T-helper 22 cell (primary cell): ENCODE measurements at places on chromosomes 2 and 18.

DNA sequence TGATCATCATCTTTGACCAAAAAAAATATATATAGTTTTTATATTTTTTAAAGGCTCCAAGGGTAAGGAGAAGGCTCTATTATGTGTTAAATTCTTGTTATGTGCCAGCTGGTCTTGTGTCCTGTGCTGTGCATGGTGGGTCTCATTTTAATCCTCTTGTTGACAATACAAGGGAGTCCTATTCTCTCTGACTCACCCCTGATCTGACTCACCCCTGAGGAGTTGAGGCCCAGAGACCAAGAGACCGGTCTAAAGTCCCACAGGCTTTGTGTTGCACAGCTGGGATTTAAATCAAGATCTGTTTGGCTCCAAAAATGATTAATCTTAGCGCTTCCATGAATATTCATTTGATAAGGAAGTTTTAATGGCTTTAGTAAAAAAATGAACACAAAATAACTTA, 25.7 kb downstream of the MC2R start:
- DNase-seq: no peak

- DNase-seq: no peak
These were observed 153.3 kb downstream of the ZNF236 start for GRCh38 chr18:76975577-76976110.

DNA sequence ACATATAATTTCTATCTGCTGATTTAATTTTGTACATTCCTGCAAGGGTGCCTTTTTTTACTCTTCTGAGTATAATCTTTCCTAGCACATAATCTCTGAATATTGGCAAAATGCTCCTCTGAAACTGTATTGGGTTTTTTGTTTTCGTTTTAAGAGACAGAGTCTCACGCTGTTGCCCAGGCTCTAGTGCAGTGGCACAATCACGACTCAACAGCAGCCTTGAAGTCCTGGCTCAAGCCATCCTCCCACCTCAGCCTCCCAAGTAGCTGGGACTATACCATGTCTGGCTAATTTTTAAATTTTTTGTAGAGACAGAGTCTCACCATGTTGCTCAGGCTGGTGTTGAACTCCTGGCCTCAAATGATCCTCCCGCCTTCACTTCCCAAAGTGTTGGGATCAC, 104.9 kb downstream of the SPTBN1 start:
- no peak for DNase-seq

DNA sequence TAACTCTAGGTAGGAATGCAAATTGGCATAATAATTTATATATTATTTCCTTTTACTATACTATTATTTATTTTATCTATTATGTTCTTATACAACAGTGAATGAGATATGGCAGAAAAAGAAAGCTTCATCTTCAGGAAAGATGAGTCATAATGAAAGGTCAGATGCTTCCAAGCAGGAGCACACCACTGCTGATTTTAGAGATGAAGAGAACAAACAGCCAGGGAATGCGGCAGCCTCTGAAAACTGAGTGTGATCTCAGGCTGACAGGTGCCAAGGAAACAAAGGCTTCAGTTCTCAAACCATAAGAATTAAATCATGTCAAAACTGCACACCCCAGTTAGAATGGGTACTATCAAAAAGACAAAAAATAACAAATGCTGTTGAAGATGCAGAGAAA, 149.0 kb downstream of the CCDC178 start:
- no peak for DNase-seq

GRCh38 chr2:66925128-66925527, 472.0 kb upstream of the ETAA1 start:
- no peak for DNase-seq

GRCh38 chr18:13530033-13530878, 196.1 kb downstream of the FAM210A start:
- DNase-seq: no peak

DNA sequence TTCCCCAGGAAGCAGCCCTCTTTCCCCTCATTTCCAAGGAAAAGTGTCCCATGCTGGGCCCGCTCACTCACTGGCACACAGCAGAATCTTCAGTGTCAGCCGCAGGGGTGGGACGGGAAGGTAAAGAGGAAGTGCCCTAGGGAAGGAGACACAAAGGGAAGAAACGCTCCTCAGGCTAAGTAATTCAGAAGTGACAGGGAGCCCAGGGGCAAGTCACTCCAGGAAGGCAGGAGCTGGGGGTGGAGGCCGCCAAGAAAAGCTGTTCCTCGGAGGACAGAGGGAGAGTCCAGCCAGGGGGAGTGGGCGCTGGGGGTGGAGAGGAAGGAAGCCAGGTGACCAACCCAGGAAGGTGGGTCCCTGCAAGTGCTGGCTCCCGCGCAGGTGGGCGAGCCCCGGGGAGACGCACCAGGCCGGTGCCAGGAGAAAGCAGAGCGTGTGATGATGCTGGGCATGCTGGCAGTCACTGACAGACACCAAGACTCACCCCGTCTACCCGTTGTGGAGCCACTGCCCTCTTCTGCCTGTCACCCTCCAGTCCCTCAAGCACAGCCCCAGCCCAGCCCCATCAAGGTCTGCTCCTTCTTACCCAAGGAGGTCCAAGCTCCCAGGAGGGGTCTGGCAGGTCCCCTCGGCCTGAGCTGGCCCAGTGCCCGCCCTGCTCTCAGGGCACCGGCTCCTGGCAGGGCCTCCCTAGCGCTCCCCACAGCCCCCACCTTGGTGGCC, 21.7 kb downstream of the HDAC4 start:
- DNase-seq: no peak

DNA sequence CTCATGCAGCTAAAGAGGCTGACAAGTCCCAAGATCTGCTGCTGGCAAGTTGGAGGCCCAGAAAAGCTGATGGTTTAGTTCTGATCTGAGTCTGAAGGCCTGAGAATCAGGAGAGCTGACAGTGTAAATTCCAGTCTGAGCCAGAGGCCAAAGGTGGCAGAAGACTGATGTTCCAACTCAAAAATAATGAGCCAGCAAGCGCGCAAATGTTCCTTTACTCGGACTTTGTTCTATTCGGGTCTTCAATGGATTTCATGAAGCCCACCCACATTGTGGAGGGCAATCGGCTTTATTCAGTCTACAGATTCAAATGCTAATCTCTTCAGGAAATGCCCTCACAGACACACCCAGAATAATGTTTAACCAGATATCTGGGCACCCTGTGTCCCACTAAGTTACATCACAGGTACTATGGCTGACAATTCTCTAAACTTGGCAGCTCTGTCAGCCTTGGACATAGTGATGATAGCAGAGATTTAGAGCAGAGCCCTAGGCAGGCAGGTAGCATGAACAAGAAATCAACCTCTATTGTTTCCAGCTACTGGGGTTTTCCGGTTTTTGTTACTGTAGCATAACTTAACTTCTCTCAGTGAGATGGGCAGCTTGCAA, 318.5 kb downstream of the HRH4 start:
- DNase-seq: no peak

DNA sequence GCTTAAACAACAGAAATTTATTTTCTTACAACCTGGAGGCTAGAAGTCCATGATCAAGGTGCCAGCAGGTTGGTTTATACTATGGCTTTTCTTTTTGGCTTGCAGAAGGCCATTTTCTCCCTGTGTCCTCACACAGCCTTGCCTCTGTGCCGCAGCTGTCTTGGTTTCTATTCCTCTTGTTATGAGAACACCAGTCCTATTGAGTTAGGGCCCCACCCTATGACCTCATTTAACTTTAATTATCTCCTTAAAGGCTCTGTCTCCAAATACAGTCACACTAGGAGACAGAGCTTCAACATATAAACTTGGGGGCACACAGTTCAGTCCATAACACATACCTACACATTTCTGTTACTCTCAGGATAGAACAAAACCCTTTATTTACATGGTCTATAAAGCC, 17.3 kb upstream of the RHOB start:
- no peak for DNase-seq

GRCh38 chr2:144546933-144547332, 27.0 kb upstream of the ZEB2 start:
- no peak for DNase-seq

GRCh38 chr2:157787364-157787938, 88.7 kb downstream of the ACVR1 start:
- no peak for DNase-seq

GRCh38 chr2:64865831-64866345, 123.3 kb upstream of the SLC1A4 start:
- DNase-seq: no peak

DNA sequence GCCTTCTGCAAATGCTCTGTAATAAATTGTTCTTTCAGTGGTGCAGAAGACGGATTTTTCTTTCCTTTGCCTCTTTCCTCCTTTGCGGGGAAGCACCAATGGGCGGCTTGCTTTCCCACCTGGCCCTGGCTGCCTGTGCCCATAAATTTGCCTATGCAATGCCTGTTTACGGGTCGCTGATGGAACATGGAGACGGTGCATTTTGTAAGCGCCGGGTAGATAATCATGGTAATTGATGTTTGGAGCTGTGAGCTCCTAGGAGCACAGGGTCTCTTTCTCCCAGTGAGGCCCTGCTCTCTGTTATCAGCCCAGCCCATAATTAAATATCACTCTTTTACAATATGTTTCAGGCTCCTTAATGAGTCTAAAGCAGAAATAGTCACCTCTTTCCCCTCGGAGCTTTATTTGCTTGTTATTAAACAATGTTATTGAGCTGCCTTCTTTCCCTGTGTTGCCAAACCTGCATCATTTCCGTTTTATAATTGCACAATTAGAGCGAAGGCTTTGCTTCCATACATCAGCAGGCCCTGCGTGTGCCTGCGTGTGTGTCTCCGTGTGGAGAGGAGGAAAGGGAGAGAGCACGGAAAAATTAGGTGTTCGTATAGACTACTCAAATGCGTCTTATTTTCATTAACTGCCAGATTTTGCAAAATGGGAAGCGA, 437.4 kb upstream of the POU3F3 start:
- DNase-seq: no peak

DNA sequence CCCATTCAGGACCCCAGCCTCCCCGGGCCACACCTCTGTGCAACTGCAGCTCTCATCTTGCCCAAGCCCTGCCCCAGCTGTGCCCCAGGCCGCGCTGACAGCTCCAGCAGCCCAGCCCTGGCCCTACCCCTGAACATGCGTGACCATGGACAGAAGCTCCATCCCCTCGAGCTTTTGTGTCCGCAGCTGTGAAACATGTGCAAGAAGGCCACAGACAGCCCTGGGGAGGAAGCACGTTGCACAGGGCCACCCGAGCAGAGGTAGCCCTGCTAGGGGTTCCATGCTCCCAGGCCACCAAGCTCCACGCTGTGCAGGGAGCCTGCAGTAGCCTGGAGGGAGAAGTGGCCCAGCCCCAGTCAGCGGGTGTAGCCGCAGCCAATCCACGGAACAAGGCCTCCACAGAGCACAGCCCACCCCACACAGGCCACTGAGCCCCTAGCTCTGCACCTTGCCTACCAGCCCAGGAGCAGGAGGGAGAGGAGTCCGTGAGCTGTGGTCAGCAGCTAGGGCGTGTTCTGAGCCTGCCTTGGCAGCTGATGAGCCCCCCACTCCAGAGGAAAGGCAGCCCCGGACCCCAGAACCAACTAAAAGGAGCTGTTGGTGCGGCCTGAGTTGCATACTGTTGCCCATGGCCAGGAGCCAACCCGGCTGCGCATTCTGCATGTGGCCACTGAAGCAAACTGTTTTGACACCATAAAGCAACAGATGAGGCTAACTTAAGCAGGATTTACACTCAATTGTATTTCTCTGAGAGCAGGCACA, 184.0 kb downstream of the SEPTIN10 start:
- DNase-seq: no peak

- no peak for DNase-seq
These were observed 16.7 kb upstream of the OTOS start for GRCh38 chr2:240157147-240157470.

DNA sequence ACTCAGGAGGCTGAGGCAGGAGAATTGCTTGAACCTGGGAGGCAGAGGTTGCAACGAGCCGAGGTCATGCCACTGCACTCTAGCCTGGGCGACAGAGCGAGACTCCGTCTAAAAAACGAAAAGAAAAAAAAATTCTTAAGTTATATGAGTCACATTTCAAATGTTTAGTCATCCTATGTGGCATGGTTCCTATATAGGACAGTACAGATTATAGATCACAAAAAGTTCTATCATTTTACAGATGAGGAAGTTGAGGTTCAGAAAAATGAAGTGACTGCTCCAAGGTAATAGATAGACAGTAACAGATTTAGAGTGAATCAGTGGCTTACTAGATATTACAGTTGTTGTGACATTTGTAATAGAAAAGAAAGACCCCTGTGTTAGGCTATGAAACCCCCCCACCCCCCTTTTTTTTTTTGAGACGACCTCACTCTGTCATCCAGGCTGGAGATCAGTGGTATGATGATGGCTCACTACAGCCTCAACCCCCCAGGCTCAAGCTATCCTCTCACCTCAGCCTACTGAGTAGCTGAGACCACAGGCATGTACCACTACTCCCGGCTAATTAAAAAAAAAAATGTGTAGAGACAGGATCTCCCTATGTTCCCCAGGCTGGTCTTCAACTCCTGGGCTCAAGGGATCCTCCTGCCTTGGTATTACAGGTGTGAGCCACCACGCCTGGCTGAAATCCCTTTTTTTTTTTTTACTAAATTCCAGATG, 22.7 kb downstream of the PTPN4 start:
- DNase-seq: no peak

DNA sequence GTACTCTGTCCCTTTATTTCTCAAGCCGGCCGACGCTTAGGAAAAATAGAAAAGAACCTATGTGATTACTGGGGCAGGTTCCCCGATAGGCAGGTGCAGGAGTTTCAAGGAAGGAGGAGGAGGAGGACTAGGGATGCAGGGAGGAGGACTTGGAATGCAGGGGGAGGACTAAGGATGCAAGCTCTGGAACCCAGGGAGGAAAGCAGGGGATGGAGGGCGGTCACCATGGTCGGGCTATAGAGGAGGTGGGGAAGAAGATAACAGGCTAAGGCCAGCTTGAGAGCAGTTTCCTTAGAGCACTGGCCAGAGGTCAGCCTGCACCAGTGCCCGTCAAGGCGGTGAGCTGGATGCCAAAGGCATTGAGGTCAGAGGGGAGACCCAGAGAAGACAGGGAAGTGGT, 18.7 kb upstream of the B3GNT7 start:
- no peak for DNase-seq

- DNase-seq: no peak
These were observed 3.0 kb downstream of the SH2D6 start for GRCh38 chr2:85421260-85422071.

DNA sequence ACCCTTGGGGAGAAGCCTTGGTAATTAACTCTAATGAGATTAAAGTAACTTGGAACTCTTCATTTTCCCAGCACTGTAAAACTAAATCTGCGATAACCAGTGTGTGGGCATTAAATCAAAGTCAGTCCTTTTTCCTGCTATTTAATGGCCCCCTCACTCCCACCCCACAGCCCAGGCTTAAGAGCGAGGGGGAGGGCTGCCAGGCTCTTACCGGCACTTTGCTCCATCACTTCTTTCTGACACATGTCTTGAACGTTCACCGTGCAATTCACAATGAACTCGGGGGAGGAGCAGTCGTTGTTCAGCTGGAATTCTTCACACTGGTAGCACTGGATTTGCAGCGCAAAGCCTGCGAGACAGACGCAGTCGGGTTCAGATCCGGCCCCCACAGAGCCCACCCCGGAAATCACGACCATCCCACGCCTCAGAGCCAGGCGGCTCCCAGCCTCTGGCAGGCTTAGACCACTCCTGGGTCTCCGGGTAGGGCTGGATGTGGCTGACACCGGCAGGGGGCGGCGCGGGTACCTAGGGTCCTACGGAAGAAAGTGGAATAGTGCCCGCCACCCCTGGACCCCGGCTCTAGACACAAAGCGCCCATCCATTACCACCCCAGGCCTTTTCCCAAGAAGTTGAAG, 1.7 kb downstream of the LYPD1 start:
- no peak for DNase-seq

- no peak for DNase-seq
These were observed 639.7 kb downstream of the NR4A2 start for GRCh38 chr2:155692856-155693255.

- DNase-seq: no peak
These were observed 6.6 kb downstream of the NR4A2 start for GRCh38 chr2:156325688-156326525.
